ENCODE measurements at places on chromosomes 2 and 18.

DNA sequence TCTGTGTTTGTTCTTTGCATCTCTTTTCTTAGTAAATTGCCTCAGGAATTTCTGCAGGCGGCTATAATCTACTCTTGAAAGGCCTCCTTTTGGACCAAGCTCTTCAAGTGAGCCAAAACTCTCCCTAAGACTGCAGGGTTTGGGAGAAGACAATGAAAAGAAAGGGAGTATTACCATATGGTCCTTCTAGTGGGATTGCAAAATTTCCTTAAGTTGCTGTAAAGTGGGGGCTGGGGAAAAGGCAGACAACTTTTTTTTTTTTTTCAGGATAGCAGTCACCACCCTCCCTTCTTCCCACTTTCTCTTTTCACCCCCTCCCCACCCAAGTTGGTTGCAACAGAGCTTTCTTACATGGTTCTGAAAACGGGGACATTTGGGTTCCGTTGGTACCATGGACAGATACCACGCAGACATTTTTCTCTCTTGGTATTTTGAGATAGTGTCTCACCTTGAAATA lies 183.7 kb downstream of the FHOD3 start:
- DNase-seq = no peak

- DNase-seq = no peak
Measured at GRCh38 chr2:101038455-101039255, 36.6 kb downstream of the RPL31 start.

- DNase-seq = no peak
Measured at GRCh38 chr2:233780771-233781170, 2.6 kb downstream of the MROH2A start.

GRCh38 chr2:216765761-216766262 lies 70.5 kb upstream of the IGFBP5 start:
- no peak for DNase-seq

- DNase-seq = no peak
Measured at GRCh38 chr2:137168552-137168951, 403.2 kb downstream of the THSD7B start.

DNA sequence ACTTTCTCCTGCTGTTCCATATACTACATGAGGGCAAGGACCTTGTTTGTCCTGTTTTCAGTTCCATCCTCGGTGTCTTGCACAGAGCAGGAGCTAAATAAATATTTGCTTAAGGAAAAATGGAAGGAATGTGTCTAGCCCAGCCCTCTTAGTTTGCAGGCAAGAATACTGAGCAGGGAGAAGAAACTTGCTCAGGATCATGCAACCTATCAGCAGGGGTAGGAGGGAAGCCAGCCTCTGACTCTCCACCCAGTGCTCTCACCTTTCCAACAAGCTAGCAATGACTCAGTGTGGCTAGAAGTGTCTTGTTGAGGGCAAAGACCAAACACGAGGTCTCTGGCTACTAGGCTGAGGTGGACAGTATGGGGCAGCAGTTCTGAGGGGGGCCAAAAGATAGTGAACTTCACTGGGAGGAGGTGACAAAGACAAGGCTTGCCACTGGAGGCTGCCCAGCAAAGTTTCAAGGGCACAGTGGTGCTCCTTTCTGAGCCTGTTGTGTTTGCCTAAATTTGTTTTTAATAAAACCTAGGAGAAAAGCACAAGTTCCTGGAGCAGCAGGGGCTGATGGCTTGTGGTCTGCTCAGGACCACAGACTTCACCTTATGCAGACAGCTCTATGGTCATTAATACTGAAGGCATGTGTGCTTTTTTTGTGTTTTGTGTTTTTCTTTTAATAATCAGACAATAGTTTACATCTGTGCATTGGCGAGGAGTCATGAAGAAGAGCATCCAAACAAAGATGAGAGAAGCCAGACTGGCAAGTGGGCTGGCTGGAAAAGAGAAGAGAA lies 49.1 kb upstream of the CTAGE1 start:
- DNase-seq = no peak

All from CD4-positive, alpha-beta T cell treated with Interleukin-1 beta for 1 hour (primary cell).